ENCODE measurements at places on chromosomes 6 and 20. TPM values are rescaled to one million over a fixed set of nuclear protein-coding genes. Genes with fewer than 3 reads are reported as not detected.

Gene PRPH2
- not detected for total RNA-seq

Gene VTA1
- total RNA-seq = 46.0 TPM

Gene RIPOR3
- not detected for total RNA-seq

Gene PAK5
- not detected for total RNA-seq

Gene ADGRG6
- total RNA-seq = 43.1 TPM

Gene AKAP12
- 158 TPM for total RNA-seq

Gene TMEM14B
- 139 TPM for total RNA-seq

Gene HLA-DMB
- 1.7 TPM for total RNA-seq

Gene NKX2-4
- not detected for total RNA-seq

Gene SIRPB2
- not detected for total RNA-seq

Gene TRPC4AP
- total RNA-seq = 58.8 TPM

Gene ZC3H12D
- 0.12 TPM for total RNA-seq

Gene ETV7
- not detected for total RNA-seq

Gene C6orf132
- 2.8 TPM for total RNA-seq

Gene HSPA1B
- total RNA-seq = 161 TPM

Gene RAB22A
- 10.4 TPM for total RNA-seq

Gene KCNK15
- 0.59 TPM for total RNA-seq
